Activated naive CD8-positive, alpha-beta T cell treated with anti-CD3 and anti-CD28 coated beads for 36 hours (primary cell): ENCODE measurements at places on chromosomes 5 and 9. TPM values are rescaled to one million over a fixed set of nuclear protein-coding genes. Genes with fewer than 3 reads are reported as not detected.

DNA sequence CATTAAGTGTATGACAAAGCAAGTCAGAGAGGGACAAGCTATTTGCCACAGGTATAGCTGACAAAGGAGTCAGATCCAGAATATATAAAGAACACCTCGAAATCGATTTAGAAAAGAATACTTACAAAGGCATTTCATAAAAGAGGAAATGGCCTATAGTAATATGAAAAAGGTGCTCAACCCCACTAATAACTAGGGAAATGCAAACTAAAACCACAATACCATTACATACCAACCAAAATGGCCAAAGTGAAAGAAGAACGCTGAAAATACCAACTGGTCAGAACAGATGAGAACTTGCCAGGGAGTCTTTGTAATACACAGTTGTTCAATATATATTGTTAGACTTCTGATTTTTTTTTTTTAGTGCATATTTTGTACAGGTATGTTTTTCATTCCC lies 152.9 kb downstream of the CDC42SE2 start:
- no peak for DNase-seq

DNA sequence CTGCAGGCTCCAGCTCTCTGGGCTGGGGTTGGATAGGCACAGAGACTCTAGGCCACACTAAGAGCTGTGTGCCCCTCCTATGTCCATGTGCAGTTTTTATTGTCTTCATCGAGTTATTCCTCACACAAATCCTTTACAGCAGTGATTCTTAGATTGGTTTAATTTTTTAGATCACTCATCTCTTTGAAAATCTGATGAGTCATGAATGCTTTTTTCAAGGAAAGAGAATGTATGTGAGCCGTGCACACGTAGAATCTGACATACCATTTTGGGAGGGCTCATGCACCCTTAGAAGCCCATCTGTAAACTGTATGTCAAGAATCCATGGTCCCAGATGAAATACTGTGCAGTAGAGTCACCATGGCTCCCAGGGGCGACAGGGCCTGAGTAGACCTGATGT lies 100.7 kb upstream of the S1PR3 start:
- DNase-seq = no peak

- no peak for DNase-seq
Observed at GRCh38 chr9:103041961-103042360, 46.8 kb downstream of the CYLC2 start.

The PPP2R2B gene
- 0.19 TPM for total RNA-seq

The IFNE gene
- total RNA-seq = not detected

The HSD17B3 gene
- total RNA-seq = not detected
